ENCODE measurements at places on chromosomes 3 and 15.

- DNase-seq: no peak
Observed at GRCh38 chr3:47259114-47259513, 23.5 kb downstream of the KIF9 start.

- no peak for DNase-seq
Observed at GRCh38 chr15:66504563-66505429, at the start of the genes RPL4 and ZWILCH. RPL4 (minus strand) TSS chr15:66504855; CDS start chr15:66504790, 65 bp downstream. ZWILCH (plus strand) TSS chr15:66505326; CDS start chr15:66505339, 13 bp downstream.

- DNase-seq: no peak
Observed at GRCh38 chr3:157624801-157625200, 121.6 kb upstream of the VEPH1 start.

- DNase-seq: no peak
Observed at GRCh38 chr3:144358191-144358590, 386.6 kb downstream of the DIPK2A start.

DNA sequence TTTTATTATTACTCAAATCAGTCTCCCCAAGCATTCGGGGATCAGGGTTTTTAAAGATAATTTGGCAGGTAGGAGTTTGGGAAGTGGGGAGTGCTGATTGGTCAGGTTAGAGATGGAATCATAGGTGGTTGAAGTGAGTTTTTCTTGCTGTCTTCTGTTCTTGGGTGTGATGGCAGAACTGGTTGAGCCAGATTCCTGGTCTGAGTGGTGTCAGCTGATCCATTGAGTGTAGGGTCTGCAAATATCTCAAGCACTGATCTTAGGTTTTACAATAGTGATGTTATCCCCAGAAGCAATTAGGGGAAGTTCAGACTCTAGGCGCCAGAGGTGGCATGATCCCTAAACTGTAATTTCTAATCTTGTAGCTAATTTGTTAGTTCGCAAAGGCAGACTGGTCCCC is 20.6 kb upstream of the TRANK1 start:
- peak; percentile 51 for DNase-seq
